ENCODE measurements at places on chromosomes 11 and 22.

- no peak for DNase-seq
Measured at GRCh38 chr11:79461666-79462645, 21.1 kb upstream of the TENM4 start.

DNA sequence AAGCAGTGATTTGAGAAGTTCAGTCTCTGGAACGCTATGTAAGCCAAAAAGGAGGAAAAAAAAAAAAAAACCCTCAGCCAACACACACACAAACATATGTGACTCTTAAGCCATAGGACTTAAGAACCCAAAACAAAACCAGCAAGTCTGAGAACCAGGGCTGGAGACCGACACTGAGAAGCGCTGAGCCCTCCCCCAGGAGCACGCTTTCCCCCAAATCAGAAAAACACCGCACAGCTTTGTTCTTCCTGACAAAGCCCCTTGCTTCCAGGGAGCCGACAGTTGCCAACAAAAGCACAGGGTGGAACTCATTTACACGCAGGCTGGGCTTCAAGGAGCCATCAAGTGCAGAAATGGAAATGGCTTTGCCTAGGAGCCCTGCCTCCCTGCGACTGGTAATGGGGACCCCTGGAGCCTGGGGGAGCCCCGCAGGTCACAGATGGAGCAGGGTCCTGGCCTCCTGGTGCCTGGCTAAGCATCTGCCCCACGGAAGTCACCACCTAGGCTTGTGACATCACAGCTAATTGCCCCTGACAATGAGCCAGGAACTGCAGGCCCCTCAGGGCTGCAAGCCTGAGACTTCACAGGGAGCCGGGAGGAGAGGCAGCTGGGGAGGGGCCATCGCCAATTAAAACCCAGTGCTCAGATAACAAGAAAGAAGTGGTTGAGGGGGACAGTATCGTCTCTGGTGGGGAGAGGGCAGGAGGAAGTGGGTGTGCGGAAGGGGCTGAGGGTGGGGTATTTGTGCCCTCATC, 66.9 kb downstream of the NFAM1 start:
- DNase-seq, result no peak

- DNase-seq, result no peak
Measured at GRCh38 chr11:115891581-115891980, 387.4 kb upstream of the CADM1 start.

DNA sequence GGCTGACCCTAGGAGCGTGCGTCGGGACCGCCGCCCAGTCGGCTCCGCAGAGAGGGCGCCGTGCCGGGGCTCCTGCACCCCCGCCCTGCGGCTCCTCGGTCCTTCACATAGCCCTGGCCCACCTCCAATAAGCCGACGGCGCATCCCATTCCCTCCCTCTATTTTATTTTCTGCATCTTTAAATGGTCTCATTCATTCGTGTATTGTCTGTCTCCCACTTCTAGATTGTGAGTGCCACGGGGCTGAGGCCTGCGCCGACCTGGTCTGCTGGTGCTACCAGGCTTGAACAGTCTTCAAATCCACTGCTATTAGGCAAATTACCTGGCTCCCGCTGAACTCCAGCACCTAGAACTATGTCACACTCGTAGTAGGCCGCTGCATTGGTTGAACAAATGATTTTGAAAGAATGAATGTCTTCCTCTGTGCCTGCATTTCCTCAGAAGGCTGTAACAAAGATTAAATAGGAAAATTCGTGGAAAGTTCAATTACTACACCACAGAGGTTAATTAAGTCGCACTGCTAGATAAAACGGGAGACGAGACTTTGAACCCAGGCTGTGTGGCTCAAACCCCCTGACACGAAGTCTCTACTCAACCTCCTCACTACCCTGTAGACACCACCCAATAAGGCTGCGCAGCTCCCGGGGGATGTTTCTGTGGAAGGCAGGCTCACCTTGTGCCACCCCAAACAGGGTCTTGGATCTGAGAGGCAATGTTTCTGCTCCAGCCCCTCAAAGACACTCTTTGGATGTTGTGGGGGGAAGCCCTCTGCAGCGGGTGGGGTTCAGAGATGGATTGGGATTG, 1.2 kb upstream of the PPP1R14B start:
- DNase-seq, result no peak

- DNase-seq, result no peak
Measured at GRCh38 chr22:47370448-47371262, 608.2 kb downstream of the TBC1D22A start.

GRCh38 chr22:33380789-33381530, 322.8 kb upstream of the SYN3 start:
- DNase-seq, result no peak

- no peak for DNase-seq
Measured at GRCh38 chr11:47406896-47407745, 1.3 kb upstream of the SLC39A13 start.

GRCh38 chr11:72081184-72081644, 564 bp downstream of the LRRC51 start:
- no peak for DNase-seq

DNA sequence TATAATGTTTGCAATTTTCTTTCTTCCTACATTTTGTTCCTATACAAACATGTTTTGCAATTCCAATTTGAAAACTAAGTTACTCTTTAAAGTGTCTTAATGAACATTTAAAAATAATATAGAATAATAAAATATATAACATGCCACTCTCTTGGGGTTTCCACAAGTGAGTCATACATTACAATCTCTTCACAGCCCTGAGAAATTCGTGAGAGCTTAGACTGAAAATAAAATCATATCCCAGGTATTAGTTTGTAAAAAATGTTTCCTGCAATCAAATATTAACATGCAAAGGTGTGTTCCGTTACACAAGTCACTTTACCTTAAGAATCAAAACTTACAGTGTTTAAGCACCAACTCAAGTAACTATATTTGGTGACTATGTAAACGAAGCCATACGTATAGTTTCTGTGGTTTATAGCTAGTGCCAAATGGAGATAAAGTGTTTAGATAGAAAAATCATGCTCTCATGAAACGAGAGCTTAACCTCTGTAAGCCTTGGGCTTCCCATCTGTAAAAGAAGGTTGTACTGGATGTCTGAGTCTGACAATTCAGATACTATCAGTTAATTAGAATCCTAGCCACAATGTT, 253.6 kb upstream of the ANO3 start:
- no peak for DNase-seq

- no peak for DNase-seq
Measured at GRCh38 chr11:111269146-111269868, 23.8 kb downstream of the POU2AF2 start.

DNA sequence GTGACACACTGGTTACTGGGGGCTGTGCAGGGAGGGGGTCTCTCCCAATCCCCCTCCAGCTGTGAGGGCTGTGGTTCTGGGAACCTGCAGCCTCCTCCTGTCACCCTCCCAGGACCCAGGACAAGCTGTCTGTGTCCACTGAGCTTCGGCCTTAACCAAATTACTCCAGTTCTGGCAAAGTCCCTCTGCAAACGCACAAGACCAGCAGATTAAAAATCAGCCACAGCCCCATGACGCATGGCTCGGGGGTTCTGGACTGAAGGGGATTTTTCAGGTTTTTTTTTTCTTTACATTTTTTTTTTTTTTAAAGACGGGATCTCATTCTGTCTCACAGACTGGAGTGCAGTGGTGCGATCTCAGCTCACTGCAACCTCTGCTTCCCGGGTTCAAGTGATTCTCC, 32.2 kb upstream of the A4GALT start:
- no peak for DNase-seq

DNA sequence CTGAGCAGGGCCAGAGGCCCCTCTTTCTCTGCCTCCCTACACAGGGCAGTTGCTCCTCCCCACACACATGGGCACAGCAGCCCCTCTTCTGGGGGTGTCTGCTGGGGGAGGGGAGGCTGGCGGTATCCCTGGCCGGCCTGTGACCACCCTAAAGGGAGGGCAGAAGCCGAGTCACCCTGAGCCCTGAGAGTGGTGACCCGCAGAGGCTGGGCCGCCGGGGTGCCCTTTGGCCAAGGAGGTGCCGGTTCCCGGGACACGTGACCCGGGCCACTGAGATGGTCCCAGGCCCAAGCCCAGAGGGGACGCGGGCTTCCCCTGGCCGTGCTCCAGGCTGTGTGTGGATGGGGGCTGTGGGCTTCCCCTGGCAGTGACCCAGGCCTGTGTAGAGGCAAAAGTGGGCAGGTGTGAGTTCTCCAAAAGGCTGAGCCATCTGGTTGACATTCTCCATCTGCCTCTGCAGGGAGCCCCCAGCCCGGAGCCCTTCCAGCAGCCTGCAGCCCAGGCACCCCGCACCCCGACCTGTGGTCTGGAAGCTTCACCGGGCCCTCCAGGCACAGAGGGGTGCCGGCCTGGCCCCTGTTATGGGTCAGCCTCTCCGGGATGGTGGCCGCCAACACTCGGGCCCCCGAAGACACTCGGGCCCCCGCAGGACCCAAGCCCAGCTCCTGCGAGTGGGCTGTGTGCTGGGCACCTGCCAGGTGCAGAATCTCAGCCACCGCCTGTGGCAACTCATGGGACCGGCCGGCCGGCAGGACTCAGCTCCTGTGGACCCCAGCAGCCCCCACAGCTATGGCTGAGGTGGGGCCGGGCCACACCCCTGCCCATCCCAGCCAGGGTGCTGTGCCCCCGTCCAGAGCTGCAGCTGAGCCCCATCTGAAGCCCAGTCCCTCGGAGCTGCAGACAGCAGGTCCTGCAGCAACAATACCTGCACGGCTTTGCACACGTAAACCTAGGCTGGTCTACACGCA, 1.0 kb downstream of the ADM2 start:
- no peak for DNase-seq

- no peak for DNase-seq
Measured at GRCh38 chr11:91946397-91946951, 278.1 kb upstream of the FAT3 start.

DNA sequence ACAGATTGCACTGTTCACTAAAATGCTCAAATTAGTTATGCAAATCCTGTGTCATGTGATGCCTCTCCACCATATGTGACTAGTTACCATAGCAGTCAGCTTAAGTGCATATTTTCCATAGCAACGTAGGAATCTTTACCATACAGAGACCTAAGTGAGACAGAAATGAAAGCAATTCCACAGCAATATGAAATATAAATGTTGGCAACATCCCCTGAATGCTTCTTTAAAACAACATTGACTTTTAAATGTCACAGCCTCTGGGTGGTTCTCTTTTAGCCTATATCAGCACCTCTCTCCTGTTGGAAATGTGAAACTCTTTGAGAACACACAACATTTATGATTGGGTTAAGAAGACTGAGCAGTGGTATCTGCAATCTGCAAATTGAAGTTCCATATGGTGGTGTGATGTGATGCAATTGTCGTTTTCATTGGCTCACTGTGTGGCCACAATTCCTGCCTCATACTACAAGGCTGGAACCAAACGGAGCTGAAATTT, 814.6 kb downstream of the DLG2 start:
- DNase-seq, result no peak

DNA sequence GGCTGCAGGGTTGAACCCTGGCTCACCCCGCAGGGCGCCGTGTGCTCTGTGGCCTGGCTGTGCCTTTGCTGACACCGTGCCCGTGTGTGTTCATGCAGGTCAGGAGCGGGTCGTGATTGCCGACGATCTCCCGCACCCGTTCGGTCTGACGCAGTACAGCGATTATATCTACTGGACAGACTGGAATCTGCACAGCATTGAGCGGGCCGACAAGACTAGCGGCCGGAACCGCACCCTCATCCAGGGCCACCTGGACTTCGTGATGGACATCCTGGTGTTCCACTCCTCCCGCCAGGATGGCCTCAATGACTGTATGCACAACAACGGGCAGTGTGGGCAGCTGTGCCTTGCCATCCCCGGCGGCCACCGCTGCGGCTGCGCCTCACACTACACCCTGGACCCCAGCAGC, 47.0 kb upstream of the PPP6R3 start:
- DNase-seq, result no peak

All from anterior cingulate cortex (tissue), 58 donors.